Left ventricle myocardium superior (tissue), 1 donor: ENCODE measurements at places on chromosomes 16 and 17. TPM values are rescaled to one million over a fixed set of nuclear protein-coding genes. Genes with fewer than 3 reads are reported as not detected.
A peak's percentile ranks its signal among the peaks of the same experiment; 100 is the strongest.

Gene ZSCAN10
- not detected for total RNA-seq

Gene KRTAP16-1
- not detected for total RNA-seq

Gene CCL1
- not detected for total RNA-seq

GRCh38 chr17:72702136-72702735 lies 390.3 kb downstream of the SLC39A11 start:
- DNase-seq = no peak

DNA sequence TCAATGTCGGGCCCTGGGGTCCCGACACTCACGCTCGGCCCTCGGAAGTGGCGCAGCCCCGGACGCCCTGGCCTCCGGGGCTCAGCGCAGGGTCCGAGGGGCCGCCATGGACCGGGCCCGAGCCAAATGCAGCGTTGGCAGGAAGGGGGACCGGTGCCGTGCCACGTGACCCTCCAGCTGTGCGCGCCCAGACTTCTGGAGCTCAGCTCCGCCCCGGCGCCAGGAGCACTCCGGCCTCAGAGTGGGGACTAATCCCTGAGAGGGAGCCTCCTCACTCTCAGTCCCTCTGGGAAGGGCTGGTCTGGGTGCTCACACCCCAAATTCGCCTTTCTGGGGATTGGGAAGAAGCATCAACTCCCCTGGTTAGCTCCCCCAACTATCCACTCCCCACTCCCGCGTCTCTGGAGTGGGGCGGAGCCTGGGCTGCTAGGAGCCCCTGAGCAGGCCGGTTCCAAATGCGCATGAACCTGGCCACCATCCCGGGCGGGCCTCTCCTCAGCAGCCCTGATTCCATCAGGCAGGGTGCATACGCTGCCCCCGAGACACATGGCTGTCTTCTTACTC lies at the start of gene B3GNT9:
Gene B3GNT9, minus strand, starts transcription at position 166 of the 564 bp plus-strand sequence. CDS start 513 bp downstream, outside the sequence.
- peak; percentile 89 for DNase-seq

DNA sequence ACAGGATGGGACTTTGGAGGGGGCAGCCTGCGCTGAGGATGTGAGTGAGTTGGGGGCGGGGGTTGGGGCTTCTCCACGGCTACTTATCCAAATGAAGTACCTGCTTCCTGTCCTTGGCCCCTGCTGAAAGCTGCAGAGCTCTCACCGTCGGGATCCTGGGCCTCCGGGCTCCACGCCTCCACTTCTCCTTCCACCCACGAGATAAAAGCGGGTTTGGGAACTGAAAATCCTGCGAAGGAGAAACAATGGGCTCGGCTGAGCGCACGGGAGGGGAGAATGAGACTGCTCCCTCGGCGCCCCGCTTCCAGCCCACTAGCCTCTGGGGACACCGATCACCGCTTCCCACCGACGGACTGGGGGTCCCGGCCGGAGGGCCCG lies 486 bp downstream of the ZNF785 start:
- no peak for DNase-seq

DNA sequence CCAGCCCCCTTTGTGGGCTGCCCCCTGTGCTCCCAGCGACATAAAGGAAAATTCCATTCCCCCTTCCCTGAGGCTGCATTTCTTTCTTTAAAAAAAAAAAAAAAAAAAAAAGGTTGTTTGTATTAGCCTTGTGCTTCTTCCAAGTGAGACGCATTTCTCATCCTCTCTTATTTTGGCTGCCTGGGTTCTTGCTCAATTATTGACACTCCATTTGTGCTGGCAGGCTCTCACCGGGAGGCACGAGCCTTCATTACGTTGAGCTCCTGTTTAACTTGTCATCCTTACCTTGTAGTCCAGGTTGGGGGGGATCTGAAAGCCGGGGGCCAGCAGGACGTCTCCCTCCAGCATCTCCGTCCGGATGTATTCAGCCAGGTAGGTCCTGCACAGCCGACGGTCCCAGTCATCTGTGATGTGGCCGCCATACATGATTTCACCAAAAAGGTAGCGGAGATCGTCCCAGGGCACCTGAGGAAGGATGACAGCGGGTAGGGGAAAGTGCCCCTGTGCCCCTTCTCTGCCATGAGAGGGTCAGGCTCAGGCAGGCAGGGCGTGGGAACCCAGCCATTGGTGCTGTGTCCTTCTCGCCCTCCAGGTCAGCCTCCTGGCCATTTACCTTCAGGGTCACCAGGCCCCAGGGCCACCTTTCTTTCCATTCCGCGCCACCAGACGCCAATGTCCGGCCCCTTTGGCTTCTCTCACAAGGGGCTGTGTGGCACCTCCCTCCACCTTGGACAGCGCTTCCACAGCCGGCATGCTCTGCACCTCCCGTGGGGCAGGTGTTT lies 50.6 kb downstream of the PGS1 start:
- DNase-seq = no peak

DNA sequence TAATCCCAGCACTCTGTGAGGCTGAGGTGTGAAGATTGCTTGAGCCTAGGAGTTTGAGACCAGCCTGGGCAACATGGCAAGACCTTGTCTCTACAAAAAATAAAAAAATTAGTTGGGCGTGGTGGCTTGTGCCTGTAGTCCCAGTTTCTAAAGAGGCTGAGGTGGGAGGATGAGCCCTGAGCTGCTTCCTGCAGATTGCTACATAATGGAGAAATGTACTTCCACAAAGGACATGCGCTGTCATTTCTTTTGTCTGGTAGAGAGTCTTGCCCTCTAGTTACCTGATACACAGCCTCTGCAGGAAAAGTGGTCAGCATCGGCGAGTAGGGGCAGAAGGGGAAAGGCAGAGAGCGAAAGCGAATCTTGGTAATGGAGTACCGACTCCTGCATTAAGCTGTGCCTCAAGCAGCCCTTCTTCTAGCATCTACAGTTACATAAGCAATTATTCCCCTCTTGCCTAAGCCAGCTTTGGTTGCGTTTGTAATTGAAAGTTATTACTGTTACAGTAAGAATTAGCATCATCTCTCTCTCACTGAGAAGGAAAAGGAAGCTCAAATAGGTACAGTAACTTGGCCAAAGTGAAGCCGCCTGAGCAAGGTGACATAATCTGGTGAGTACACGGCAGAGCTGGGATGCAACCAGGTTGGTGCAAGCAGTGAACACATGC lies 18.5 kb upstream of the GGA2 start:
- DNase-seq = no peak

GRCh38 chr17:45705123-45706009 lies 78.8 kb upstream of the CRHR1 start:
- no peak for DNase-seq

DNA sequence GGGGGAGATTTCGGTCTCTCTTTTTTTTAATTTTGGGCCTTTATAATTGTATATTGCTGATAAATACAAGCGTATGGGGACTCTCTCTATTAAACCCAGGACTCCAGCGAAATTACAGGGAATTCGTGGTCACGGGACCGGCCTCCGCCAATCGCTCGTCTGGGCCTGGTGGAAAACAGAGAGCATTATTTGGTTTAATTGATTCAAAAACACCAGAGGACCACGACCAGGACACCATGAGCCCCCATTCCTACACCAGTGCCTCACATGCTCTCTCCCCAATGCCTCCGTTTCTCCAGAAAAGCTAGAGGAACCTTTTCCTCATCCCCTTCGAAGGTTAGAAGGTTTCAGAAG lies at the start of gene HOXB2:
Gene HOXB2, minus strand, starts transcription at position 88 of the 354 bp plus-strand sequence. CDS start 198 bp downstream, outside the sequence.
- peak; percentile 62 for DNase-seq

- DNase-seq = peak; percentile 65
Observed at GRCh38 chr16:1428511-1428910, 2.4 kb upstream of the PERCC1 start.

DNA sequence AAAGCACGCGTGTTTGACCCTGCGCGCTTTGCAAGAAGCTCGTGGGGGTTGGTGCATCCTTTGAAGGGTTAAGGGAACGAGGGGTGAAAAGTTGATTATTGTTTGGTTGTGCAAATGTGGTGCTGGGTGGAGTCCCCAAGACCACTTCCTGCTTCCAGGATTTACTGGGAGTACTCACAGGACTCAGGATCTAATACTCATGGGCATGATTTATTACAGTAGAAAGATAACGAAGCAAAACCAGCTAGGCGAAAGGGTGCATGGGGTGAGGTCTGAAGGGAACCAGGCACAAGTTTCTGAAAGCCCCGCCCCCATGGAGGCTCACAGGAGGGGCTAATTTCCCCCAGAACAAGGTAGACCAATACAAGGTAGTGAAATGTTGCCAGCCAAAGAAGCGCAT lies 58.8 kb downstream of the RPTOR start:
- no peak for DNase-seq

GRCh38 chr17:28421787-28422305 lies 15.8 kb upstream of the SLC46A1 start:
- no peak for DNase-seq

DNA sequence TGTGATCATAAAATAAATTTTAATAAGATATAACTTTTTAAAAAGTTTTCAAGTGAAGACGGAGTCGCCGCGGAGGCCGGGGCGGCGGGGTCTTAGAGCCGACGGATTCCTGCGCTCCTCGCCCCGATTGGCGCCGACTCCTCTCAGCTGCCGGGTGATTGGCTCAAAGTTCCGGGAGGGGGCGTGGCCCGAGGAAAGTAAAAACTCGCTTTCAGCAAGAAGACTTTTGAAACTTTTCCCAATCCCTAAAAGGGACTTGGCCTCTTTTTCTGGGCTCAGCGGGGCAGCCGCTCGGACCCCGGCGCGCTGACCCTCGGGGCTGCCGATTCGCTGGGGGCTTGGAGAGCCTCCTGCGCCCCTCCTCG lies at the start of gene FOXC2:
Gene FOXC2, plus strand, starts transcription at position 229 of the 365 bp plus-strand sequence. CDS start 507 bp downstream, outside the sequence.
- DNase-seq = peak; percentile 93

GRCh38 chr17:8149419-8150193 lies 2.6 kb downstream of the PER1 start:
- DNase-seq = no peak

DNA sequence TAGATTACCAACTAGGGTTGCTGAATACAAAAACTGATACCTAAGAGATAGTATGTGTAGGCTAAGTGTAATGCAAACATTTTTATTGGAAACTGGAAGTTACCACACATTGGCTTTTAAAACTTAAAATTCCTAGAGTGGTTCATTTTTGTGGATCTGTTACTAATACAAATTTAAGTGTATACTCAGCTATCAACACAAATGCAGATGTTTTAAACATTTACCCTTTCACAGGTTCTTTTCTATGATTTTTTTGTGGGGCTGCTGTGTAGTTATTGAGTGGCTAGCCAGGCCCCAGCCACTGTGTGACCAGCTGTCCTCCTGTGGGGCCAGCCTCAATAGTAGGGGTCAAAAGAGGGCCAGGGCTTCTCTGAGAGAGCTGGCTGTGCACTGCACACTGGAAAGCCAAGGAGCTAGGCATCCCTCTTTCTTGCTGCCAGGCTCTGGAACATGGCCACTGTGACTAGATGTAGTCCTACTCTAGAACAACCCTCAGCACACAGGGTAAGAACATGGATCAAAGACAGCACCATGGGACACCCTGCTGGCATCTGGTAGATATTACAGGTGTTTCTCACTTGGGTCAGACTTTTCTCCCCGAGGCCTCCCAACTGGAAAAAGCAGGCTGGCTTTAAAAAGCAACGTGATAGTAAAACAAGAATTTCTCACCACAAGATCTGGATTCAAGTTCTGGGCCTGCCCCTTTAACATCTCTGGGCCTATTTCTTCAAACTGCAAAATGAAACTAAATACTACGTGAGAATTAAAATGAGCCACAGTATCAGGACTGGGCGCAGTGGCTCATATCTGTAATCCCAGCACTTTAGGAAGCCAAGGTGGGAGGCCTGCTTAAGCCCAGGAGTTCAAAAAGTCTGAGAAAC lies 7.3 kb upstream of the VEZF1 start:
- peak; percentile 58 for DNase-seq

- DNase-seq = peak; percentile 92
Observed at GRCh38 chr17:794876-795275, 12.7 kb downstream of the MRM3 start.

DNA sequence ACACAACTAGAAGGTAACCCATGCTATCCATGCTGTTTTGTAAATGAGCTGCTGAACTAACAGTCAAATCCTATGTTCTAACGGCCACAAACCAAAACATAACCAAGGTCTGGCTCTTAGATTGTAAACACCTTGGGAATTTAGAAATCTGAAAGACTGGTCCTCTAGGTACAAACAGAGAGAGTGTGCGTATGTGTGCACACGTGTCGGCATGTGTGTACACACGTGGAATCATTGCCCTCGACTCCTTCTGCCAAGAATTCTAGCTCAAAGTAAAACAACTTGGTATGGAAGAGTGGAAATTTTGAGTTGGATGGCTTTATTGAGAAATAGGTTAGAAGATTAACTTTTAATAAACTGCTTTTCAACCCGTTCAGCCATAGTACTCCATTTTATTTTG lies 18.1 kb upstream of the GHDC start:
- no peak for DNase-seq

- DNase-seq = no peak
Observed at GRCh38 chr17:7846765-7847661, 7.9 kb upstream of the TMEM88 start.

- DNase-seq = no peak
Observed at GRCh38 chr17:28958820-28959455, 7.6 kb upstream of the PHF12 start.

- DNase-seq = peak; percentile 17
Observed at GRCh38 chr17:47702391-47702995, 8.5 kb downstream of the TBKBP1 start.

- DNase-seq = no peak
Observed at GRCh38 chr17:76808326-76808725, 59.9 kb upstream of the MGAT5B start.

DNA sequence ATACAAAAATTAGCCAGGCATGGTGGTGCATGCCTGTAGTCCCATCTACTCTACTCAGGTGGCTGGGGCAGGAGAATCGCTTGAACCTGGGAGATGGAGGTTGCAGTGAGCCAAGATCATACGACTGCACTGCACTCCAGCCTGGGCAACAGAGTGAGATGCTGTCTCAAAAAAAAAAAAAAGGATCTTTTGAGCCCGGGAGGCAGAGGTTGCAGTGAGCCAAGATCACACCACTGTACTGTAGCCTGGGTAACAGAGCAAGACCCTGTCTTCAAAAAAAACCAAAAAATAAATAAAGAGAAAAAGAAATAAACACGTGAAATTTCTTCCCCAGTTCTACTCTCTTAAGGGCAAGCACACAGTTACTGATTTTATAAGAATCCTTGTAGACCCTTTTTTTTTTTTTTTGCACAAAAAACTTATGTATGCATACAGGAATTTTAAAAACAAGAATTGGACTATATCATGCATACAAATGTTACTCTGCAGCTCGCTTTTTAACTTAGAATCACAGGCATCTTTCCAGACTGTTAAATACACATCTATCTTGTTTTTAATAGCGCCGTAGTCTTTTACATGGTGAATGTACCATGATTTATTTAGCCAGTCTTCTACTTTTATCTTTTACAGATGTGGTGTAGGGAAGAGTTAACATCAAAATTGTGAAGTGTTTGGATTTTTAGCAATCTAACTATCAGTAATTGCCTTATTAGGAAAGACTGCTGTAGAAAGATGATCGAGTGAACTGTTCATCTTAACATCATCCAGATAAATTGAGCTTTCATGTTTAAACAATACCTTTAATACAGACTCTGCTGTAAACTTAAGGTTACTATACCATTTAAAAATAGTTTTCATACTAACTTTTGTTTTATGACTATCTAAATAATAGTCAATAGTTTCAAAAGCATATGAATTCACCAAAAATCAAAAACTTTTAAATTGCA lies 14.6 kb downstream of the CDH3 start:
- DNase-seq = no peak
